ENCODE measurements at places on chromosomes 12 and 14.

GRCh38 chr14:100769035-100769939 is 42.6 kb downstream of the DLK1 start:
- DNase-seq = no peak

GRCh38 chr12:49335118-49335954 is 1.7 kb downstream of the C1QL4 start:
- DNase-seq = no peak

DNA sequence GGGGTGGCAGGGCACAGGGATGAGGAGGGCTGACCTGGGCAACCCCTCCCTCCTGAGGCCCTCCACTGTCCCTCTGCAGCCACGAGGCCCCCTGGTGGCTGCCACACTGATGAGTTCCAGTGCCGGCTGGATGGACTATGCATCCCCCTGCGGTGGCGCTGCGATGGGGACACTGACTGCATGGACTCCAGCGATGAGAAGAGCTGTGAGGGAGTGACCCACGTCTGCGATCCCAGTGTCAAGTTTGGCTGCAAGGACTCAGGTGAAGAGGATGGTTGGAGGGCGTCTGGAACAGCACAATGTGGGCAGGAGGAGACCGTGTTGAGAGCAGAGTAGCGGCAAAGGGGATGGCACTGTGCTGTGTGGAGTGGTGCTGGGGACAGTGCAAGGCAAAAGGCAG is 25.7 kb upstream of the LRP1-AS start:
- DNase-seq = no peak

DNA sequence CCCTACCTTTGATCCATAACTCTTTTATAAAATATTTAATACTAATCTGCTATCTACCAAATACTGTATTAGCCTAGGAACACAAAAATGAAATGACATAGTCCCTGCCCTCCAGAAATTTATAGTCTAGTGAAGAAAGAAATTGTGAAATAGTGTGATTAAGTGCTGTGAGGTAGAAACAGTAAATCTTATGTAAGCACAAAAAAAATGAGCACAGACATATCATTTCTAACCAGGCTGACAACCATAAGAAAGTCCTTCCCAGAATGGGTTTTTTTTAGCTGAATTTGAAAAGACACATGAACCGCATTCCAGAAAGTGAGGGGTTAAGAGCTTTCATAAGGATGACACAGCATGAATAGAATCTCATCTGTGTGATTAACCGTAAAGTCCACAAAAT is 145.9 kb downstream of the SOX5 start:
- DNase-seq = no peak

GRCh38 chr12:101857043-101857558 is 20.3 kb upstream of the DRAM1 start:
- DNase-seq = no peak

- no peak for DNase-seq
Observed at GRCh38 chr12:32811686-32812392, 56.1 kb upstream of the YARS2 start.

GRCh38 chr12:122423258-122424165 is 1.0 kb upstream of the CLIP1 start:
- DNase-seq = peak; percentile 37

DNA sequence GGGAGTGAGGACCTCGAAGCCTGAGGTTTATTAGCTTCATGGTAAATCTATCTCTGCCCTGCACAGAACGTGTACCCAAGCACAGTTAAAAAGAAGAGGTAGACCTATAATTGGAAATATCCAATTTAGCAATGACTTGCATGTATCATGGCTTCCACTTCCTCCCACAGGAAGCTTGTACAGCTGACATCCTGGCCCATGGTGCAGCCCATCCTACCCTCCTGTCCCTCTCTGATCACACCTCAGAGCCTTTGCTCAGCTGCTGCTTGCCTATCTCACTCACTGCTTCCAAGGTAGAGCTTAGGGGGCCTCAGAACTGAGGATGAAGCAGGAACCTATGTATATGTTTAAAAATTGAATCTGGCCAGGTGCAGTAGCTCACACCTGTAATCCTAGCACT is 4.3 kb upstream of the BCDIN3D start:
- DNase-seq = no peak

- no peak for DNase-seq
Observed at GRCh38 chr12:123490089-123490488, 32.1 kb downstream of the SNRNP35 start.

DNA sequence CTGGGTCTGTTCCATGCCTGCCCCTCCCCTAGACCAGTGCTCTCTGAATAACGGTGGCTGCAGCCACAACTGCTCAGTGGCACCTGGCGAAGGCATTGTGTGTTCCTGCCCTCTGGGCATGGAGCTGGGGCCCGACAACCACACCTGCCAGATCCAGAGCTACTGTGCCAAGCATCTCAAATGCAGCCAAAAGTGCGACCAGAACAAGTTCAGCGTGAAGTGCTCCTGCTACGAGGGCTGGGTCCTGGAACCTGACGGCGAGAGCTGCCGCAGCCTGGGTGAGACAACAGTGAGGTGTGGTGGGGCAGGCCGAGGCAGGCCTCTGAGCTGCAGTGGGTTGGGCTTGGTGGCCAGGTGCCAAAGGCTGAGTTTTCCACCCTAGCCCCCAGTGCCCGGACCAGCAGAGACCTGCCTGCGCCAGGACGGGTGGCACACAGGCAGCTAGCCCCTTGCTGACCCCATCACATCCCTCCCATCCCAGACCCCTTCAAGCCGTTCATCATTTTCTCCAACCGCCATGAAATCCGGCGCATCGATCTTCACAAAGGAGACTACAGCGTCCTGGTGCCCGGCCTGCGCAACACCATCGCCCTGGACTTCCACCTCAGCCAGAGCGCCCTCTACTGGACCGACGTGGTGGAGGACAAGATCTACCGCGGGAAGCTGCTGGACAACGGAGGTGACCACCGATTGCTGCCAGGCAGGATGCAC is 28.2 kb upstream of the LRP1-AS start:
- peak; percentile 43 for DNase-seq

- no peak for DNase-seq
Observed at GRCh38 chr12:123877968-123878367, 94.7 kb downstream of the CCDC92 start.

DNA sequence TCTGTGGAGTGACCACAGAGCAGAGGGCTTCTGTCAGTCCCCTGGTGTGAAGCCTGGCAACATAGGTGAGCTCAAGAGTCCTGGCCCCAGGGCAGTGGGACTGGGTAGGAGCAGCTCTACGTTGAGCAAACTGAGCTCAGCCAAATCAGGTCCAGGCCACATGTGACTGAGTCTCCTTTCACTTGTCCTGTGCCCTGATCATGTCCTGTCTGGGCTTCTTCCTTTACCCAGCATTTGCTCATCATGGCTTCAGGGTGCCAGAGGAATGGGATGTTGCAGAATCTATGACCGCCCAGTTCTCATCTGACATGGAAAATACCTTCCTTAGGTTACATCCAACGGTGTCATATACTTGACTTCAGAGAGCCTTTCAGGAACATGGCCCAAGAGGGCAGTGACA is 66.4 kb upstream of the GPATCH2L start:
- no peak for DNase-seq

DNA sequence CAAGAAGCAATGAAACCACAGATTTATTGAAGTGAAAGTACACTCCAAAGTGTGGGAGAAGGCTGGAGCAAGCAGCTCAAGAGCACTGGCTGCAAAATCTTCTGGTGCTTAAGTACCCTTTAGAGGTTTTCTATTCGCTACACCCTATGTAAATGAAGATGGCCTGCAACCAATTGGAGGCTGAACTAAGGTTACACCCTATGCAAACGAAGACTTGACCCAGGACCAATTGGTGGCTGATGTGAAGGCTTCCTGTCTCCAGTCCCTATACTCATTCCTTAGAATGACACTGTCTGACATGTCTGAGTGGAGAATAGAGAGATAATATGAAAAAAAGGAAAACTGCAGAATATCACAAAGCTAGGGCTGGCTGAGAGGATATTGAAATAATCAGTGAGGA is 57.2 kb downstream of the ALG10B start:
- DNase-seq = no peak

DNA sequence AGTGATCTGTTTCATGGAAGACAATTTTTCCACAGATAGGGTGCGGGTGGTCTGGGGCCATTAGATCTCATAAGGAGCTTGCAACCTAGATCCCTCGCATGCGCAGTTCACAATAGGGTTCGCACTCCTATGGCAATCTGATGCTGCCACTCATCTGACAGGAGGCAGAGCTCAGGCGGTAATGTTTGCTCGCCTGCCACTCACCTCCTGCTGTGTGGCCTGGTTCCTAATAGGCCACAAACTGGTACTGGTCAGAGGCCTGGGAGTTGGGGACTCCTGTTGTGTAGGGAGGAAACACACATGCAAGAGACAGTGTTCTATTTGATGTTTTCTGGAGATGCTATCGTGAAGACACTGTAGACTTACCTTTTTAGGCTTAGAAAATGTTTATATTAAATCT is 77.0 kb upstream of the FGD4 start:
- DNase-seq = no peak

DNA sequence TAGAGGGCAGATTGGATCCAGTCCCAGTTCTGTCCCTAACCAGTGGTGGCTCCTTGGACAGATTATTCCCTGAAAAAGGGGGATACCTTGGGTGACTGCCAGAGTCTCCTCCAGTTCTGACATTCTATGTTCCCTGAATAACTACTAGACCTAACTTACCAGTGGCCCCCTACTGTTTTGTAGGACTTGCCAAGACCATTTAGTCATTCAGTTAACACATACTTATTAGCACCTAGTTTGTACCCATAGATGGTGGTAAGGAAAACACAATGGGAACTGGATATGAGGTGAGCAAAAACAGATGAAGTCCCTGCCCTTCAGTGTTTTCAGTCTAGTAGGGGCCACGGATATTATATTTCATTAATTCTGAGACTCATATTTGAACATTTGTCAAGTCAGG is 3.5 kb downstream of the PRPF40B start:
- no peak for DNase-seq

DNA sequence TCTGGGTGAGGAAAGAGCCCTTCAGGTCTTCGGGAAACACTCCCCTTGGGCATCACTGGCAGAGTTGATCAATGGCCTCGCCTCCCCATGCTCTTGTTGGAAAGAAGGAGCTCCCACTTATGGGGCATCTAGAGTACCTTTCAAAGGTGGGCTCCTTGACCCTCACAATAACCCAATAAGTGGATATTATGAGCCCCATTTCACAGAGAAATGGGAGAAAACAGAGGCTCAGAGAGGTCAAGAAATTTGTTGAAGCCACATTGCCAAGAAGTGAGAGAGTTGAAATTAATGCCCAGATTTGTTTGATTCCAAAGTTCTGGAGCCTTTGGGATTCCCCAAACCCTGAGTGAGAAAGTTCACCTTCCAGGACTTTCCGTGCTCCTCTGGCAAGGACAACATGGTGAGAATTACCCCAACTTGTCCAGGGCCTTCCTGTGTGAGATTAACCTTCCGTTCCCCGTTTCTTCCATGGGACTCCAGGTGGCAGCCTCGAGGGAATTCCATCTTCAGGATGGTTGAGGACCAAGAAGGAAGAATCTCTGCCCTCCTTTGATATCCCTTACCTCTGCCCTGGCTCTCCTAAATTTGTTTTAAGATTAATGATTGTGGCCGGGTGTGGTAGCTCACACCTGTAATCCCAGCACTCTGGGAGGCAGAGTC is 7.5 kb upstream of the CHD4 start:
- DNase-seq = no peak

DNA sequence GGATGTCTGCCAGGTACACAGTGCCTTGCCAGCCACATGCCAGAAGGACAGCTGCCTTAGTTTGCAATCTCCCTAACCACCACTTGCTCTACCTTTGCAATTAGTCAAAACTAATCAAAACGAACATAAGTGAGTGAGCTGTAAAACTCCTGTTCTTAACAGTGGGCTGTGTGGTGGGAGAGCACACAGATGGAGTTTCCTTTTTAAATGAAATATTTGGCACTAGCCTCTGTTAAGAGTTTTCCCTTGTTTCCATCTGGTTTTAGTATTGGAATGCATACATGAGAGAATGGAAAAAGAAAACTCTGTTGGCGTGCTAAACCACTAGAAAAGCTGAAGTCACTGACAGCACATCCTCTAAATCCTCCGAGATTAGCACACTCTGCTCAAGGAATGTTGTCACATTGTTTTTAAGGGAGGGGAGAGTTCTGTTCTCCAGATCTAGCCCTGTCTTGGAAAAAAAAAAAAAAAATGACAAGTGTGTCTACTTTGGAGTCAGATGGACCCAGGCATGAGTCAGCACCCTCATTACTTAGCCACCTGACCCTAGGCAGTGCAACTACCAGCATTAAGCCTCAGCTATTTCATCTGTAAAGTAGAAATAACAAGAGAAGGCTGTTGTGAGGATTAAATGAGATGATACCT is 83.9 kb downstream of the STXBP6 start:
- no peak for DNase-seq

DNA sequence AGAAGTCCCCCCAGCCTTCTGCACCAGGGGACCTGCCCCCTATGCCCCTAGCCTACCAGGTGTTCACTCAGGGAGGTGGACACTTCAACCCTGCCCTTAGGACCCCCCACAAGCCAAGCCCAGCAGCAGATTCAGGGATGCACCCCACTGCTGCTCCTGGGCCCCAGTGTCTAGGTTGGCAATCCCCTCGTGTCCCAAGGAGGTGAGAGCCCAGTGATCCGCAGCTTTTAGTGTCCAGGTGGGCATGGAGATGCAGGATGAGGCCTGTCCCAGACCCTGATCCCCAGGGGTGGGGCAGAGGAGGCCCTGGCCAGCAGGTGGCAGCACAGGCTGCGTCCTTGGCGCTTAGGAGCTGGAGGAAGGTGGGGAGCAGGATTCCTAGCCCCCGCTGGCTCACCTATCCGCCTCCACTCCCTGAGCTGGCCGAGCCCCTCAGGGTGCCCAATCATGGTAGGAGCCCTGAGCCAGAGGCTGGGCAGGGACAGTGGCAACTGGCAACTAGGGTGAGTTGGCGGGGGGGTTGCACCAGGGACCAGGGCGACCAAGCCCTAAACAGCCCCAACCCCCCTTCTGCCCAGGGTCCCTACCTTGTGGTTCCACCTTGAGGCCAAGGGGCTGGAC is 4.1 kb downstream of the CKB start:
- no peak for DNase-seq

GRCh38 chr14:96264200-96264553 is 8.2 kb downstream of the BDKRB1 start:
- no peak for DNase-seq

DNA sequence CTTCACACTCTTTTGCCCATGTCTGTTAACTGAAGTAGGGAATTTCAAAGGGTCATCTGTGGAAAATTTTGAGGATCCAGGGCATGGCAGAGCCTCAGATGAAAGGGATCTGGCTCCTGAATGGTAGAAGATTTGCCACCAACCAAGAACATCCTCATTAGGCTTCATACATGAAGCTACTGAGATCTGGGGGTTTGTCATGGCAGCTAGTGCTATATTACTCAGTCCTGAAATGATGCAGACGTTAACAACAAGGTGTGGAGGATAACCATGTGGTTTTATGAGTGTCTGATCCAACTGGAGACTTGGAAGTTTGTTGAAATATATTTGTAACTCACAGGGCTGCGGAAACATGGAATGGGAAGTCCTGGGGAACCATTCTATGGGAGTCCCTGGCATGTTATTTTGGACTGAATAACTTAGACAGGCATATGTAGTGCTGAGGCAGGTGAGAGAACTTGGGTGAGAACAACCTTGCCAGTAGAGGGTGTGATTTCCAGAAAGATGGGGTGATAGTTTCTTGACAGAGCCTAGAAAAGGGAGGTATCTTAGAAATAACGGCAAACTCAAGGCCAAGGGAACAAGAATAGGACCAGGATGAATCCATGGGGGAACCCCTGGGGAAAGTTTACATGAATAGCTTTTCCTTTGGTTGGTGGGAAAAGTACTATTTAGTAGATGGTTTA is 42.0 kb upstream of the C12orf75 start:
- DNase-seq = no peak

Data from C1 segment of cervical spinal cord (tissue), 14 donors.